Esophagus muscularis mucosa (tissue), 4 donors: ENCODE measurements at places on chromosomes 1 and 21. TPM values are rescaled to one million over a fixed set of nuclear protein-coding genes. Genes with fewer than 3 reads are reported as not detected.

Gene CD53
- 18.7 TPM for total RNA-seq

Gene GBP5
- total RNA-seq, result 0.75 TPM

GRCh38 chr21:41932191-41932575 is 21.6 kb downstream of the C2CD2 start:
- no peak for DNase-seq

DNA sequence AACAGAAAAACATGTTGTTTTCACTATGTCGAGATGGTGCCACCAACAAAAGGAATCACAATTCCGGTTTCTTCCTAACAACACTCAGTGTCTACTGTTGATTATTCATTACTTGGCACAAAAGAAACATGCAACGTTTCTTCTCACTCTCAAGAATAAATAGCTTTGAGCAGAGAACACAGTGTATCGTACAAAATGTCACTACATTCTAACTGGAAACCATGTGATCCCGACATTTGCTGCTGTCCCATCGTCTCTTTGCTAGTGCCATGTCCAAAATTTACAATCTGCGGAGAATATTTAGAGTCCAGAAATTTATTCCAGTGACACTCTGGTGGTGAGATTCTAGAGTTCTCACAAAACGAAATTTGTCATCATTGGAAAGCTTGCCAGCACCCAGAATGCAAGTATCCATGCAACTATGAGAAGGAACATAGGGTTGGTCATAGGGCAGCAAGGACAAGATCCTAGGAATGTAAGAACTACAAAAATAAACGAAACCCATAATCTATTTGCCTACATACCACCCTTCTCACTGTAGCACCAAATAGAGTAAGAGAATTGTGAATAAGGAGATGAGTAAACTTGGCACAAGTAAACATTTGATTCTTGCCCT is 505.1 kb downstream of the LTN1 start:
- DNase-seq, result no peak

DNA sequence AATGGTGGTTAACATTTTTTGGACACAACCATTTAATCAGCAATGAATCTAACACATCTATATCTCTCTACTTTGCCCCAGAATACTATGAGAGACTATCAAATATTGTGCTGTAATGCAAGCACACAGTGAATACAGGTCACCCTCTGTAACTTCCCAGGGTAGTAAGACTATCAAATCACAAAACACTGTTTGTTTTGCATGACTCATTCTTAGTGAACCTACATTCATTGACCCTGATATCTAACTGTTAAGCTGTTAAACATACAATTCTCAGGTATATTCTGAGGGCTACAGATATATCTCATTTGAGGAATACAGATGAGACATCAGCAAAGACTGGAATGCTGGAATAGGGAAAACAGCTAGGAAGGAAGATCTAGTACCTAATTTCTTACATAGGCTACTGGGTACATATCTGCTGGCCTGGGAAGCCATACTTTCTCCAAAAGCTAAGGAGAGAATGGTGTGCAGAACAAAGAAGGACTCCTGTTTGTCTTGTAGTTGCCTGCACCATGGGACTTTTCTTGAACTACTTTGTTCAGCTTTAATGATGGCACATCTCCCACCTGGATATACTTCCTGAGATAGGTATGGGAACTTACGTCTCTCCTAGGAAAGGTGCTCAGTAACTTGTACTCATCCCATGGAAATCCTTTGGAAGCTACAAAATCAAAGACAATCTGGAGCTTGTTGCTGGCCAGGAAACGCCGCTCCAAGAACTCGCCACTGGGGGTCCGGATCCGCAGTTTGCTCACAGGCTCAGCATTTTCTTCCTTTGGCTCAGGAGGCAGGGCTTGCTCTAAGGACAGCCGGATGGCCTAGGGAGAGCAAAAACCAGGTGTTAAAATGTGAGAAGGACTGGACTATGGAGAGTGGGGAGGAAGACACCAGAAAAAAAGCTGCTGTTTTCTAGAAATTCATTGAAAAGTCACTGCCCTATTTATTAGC is 51.9 kb upstream of the DMRTA2 start:
- no peak for DNase-seq

GRCh38 chr1:202648605-202649226 is 61.5 kb downstream of the SYT2 start:
- no peak for DNase-seq

Gene PCBP3
- total RNA-seq, result 9.2 TPM

Gene PTGER3
- total RNA-seq, result 23.9 TPM

Gene VHLL
- not detected for total RNA-seq

Gene E2F2
- total RNA-seq, result 0.11 TPM

- DNase-seq, result no peak
Measured at GRCh38 chr1:154742606-154743005, 127.5 kb downstream of the KCNN3 start.

- no peak for DNase-seq
Measured at GRCh38 chr1:66380452-66381212, 153.3 kb upstream of the SGIP1 start.

GRCh38 chr1:32782086-32782485 is 35.1 kb downstream of the YARS1 start:
- DNase-seq, result no peak

DNA sequence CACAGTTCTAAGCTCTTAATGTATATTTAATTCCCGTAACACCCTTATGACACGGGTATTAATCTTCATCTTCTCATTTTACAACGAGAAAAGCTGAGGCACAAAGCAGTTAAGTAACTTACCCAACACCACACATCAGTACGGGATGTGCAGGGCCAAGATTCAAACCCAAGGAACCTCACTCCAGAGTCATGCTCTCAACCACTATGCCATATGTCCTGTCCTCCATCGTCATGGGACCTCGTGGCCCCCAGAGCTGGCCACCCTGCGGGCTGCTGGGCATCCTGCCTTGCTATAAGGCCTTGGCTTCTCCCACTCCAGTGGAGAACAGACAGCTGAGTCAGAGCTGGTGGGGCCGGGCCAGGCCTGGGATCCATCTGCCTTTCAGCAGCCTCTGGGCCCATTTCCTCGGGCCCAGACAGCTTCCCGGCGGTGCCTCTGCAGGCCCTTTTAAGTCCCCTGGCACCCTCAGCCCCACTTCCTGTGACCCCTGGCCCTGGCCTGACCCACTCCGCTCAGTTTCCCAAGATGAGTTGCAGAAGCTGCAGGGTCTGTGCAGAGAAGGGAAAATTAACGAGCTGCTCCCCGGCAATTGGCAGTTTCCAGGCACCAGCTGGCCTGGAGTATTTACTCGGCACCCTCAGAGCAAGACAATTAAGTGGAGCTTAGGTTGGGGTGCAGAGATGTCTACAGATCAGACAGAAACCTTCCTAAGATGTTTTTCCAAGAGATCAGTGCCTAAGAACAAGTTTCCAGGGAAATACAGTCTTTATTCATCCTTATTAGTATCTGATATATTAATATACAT is 98.2 kb downstream of the EPHB2 start:
- DNase-seq, result no peak

DNA sequence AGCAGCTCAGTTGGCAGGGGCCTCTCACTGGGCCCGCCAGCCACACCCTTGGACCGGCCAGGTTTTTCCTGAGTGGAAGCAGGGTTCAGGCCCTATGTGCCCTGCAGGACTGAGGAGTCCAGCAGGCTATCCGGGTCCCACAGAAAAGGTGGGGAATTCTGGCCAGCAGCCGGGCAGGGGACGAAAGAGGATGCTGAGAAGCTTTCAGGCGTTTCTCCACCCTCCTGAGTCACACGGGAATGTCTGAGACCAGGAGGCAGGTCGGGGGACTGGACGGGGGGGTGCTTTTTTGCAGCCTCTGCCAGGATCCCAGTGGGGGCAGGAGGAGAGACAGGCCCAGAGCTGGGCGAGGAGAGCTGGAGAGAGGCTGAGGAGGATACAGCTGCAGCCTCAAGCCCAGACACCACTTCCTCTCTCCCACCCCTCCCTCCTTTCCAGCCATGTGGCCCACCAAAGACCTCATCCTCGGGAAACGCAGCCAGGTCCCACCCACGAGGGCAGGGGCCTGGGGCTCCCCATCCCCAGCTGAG is 105.4 kb downstream of the SPSB1 start:
- no peak for DNase-seq

GRCh38 chr1:173867753-173868265 is at the start of gene GAS5:
GAS5 (minus strand) TSS chr1:173867989.
- DNase-seq, result peak; percentile 100

GRCh38 chr1:15120251-15120945 is 33.1 kb upstream of the TMEM51 start:
- no peak for DNase-seq

DNA sequence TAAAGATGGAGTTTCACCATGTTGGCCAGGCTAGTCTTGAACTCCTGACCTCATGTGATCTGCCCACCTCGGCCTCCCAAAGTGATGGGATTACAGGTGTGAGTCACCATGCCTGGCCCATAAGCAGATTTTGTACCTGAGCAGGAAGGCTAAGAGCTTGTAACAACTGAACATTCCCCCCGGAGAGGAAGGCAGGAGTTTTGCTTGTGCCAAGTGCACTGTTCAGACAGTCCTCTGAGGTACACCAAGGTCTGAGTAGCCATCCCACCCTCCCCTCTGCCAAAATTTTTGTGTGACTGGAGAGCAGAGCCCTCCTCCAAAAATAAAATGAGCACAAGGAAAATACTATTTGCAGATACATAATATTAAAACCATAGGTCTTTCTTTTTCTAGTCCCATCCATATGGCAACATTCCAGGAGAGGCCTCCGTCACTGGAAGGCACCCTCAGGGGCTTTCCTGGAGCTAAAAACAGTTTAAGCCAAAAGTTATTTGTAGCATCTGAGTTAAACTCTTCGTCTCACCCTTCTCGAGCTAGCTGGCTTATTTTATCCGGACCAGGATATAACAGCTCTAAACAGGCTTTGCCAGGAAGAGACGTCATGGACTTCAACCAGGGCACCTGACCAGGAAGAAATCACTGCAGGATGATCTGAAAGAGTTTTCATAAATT is 27.2 kb downstream of the CAPN2 start:
- no peak for DNase-seq

Gene NUP210L
- total RNA-seq, result not detected

GRCh38 chr1:11649237-11649623 is 5.0 kb downstream of the FBXO2 start:
- DNase-seq, result no peak

DNA sequence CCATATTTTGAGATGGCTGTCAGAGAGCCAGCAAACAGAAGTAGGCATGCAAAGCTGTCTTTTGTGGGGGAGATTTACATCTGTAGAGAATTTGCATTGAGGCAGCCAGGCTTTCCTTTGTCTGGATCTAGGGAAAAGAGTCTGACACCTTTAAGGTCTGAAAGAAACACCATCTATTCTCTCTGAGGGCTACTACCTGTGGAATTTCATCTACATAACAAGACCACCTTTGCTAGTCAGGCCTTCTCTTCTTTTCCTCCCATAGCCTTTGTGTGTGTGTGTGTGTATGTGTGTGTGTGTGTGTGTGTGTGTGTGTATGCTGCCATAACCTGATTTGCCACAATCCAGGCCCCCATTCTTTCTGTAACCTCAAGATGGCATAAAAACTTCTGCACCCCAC is 28.4 kb upstream of the DMRTB1 start:
- DNase-seq, result no peak

DNA sequence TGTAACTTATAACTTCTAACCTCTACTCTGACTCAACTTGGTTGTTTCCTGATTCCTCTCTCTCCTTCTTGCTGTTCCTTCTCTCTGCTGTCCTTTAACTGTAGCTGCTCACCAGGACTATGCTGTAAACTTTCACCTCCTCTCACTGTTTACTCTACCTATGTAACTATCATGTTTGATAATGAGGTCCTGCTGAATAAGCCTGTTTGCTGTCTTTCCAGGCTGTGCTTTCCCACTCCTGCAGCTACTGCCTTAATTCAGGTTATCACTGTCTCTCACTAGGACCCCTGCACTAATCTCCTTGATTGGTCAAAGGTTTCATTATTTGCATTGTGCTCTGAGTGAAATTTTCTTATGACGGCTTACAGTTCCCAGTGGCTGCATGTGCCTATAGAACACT is 633.9 kb upstream of the PTBP2 start:
- no peak for DNase-seq

- DNase-seq, result no peak
Measured at GRCh38 chr1:150893336-150893913, 6.5 kb downstream of the CTXND2 start.
